CD4-positive, alpha-beta T cell (primary cell): ENCODE measurements at places on chromosomes 11 and 22.
A peak's percentile ranks its signal among the peaks of the same experiment; 100 is the strongest.

GRCh38 chr11:133951327-133952198, 5.2 kb downstream of the IGSF9B start:
- no peak for DNase-seq

GRCh38 chr11:64340671-64341335, 799 bp downstream of the CCDC88B start:
- DNase-seq, result peak; percentile 83

DNA sequence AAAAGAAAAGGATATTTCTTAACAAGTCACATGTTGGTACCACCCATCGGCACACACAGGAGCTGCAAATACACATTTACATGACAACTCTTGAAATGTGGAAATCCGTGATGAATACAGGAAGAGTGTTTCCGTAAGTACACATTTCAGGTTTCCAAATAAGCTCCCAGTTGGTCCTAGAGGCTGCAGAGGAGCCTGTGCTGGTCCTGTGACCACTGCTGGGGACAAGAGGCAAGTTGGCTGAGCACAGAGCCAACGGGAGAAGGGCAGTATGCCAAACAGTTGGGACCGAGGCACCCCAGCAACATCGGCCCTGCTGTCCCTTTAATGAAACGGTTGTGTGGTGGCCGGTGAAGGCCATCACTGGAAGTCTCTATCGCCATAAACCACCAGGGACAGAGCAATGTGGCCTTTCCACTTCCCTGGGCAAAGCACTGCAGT, 38.5 kb upstream of the ARFGAP3 start:
- DNase-seq, result no peak

DNA sequence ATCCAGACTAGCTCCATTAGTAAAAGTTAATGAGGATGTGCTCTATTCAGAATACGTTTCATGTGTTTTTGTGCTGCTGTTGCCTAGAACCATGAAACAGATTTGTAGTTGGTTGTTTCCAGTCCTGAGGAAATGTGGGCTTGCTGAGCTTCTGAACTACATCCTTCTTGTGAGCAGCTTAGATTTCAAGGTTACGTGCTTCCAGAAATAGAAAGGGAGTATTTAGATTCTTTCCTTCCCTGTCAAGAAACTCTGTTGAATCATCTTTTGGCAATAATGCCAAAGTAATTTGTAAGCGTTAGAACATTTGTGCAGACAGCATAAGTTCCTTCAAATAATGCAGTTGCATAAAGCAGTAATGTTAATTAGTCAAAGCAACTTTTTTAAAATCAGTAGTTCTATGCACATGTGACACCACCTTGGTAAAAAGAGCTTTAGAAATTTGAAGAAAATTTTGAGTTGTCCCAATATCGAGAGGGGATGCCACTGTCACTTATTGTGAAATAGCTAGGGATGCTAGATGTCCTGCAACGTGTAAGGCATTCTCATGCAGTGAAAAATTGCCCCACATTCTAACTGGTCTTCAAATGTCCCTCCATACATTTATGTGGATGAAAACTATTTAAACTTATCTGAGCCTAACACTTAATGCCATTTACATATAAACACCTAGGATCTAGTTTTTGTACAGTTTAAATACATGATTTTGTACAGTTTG, 169.6 kb downstream of the ETS1 start:
- peak; percentile 36 for DNase-seq

DNA sequence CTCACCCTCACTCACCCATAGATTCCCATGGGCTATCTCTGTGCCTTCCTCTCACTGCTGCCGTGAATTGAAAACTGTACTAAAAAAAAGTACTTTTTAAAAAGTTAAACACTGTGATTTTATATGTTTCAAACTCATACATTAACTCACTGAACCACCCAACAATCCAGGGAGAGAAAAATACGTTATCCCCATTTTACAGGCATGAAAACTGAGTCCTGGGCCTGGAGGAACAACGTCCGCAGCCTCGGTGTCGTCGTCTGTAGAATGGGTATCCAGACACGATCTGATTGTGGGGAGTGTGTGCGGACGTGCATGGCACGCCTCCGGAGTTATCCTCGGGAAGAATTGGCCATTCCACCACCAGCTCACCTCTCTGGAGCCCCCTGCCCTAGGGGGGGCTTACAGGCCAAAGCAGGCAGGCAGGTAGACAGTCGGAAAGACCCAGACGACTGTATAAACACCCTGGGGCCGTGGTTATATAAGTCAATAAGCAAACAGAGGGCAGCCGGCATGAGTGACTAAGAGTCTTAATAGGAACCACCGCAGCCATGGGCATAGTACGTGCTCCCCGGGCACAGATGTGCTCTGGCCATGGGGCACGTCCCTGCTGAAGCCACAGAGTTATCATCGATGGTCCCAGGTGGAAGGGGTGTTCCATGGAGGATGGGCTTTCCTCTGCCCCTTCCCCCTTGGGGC, 7.1 kb upstream of the PDGFB start:
- DNase-seq, result no peak

DNA sequence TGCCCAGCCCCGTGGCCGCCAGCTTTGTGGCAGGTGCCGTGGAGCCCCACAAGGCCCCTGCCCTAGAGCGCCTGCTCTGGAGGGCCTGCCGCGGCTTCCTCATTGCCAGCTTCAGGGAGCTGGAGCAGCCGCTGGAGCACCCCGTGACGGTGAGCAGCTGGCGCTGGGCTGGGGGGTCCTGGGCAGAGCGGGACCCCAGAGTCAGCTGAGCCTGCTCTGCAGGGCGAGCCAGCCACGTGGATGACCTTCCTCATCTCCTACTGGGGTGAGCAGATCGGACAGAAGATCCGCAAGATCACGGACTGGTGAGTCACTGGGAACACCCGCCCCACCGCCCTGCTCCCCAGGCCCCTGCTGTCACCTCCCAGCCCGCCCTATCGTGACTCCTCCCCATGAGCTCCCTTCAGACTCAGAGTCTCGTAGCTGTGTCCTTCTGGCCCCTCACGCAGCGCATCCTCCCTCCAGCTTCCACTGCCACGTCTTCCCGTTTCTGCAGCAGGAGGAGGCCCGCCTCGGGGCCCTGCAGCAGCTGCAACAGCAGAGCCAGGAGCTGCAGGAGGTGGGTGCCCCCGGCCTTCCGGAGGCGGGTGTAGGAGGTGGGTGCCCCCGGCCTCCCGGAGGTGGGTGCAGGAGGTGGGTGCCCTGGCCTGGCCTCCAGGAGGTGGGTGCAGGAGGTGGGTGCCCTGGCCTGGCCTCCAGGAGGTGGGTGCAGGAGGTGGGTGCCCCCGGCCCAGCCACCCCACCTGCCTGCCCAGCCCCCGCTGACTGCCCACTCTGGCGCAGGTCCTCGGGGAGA, 4.7 kb downstream of the TCIRG1 start:
- DNase-seq, result no peak

DNA sequence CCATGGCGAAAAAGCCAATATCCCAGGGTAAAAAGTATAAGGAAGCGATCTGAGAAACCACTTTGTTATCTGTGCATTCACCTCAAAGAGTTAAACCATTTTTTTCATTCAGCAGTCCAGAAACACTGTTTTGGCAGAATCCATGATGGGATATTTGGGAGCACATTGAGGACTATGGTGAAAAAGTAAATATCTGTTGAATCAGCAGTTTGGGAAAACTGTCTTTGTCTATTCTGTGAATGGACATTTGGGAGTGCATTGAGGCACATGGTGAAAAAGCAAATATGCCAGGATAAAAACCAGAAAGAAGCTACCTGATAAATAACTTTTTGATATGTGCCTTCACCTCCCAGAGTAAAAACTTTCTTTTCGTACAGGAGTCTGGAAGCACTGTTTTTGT, 187.4 kb downstream of the OR4A47 start:
- no peak for DNase-seq

GRCh38 chr11:89487016-89487415, 4.2 kb downstream of the NOX4 start:
- no peak for DNase-seq

- DNase-seq, result no peak
Observed at GRCh38 chr11:55854704-55855103, 16.2 kb downstream of the OR5D16 start.

- DNase-seq, result no peak
Observed at GRCh38 chr11:47155879-47156278, 20.8 kb downstream of the ARFGAP2 start.

GRCh38 chr11:64711138-64711955, 11.7 kb downstream of the NRXN2 start:
- DNase-seq, result no peak
